Fibroblast of skin of abdomen (primary cell): ENCODE measurements at places on chromosomes 16 and 17.

- no peak for DNase-seq
Measured at GRCh38 chr16:56675685-56676210, 6.1 kb downstream of the MT1H start.

- no peak for DNase-seq
Measured at GRCh38 chr17:56781906-56782305, 51.8 kb downstream of the C17orf67 start.

- DNase-seq: peak; percentile 84
Measured at GRCh38 chr17:81328978-81329926, 34.1 kb upstream of the SLC38A10 start.

DNA sequence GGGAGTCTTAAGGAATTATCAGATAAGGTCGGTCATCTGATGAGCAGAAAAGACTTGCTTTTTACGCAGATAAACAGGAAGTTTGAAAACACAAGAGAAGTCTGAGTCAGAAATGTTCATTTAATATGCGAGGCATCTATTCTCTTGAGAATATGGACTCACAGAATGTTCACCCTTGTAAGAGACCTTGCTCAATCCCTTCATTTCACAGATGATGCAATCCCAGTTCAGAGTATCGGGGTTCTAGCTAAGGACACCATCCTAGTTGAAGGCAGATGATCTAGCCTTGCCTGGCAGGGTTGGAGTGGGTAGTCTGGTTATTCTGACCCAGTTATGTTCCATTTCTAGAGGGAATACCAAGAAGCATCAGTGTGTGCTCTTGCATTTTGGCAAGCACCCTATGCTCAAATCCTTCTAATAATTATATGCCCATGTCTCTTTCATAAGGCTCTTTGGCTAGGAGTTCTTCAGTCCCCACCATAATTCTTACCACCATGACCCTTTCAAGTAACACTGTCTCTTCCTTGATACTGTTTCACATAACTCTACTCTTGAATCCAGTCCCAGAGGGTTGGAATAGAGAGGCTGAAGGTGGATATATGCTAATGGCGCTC, 42.5 kb downstream of the YPEL2 start:
- DNase-seq: peak; percentile 69

DNA sequence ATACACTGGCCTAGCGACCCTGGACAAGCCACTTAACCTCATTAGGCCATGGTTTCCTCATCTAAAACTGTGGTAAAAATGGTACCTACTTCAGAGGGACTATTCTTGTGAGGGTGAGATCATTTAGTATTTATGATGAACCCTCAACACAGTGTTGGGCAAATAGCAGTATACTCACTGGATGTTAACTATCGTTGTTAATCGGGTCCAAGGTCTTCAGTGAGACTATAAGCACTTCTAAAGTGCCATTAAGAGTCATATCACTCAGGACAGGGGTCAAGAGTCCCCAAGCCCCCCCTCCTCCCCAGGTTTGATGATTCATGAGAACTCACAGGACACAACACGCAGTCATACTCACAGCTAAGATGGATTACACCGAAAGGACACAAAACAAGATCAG, 11.0 kb downstream of the TK2 start:
- DNase-seq: no peak

GRCh38 chr17:49990921-49991320, 4.1 kb downstream of the DLX3 start:
- DNase-seq: no peak

DNA sequence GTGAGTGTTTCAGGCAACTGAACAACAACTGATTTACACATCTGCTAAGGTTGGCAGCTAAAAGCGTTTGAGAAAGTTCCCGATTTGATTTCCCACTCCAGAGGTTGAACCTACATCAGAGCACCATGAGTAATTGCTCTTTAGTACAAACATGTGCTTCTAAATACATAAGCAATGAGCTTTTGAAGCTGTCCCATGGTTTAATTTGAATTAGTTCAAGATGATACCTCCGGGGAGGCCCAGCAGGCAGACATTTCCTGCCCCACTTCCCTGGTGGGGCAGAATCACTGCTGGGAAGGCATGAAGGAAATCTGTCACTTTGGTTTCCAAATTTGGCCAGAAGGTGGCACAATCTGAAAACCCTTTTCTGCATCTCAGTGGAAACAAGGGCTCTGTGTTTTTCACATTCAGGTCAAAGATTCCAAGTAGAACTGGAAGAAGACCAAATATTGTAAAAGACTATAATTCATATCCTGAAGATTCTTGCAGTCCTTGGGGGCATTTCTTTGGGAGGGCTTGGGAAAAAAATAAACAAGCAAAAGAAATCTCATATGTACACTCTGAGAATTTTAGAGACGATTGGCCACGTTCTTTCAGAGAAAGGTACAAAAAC, 176.2 kb upstream of the FAM20A start:
- DNase-seq: peak; percentile 75

DNA sequence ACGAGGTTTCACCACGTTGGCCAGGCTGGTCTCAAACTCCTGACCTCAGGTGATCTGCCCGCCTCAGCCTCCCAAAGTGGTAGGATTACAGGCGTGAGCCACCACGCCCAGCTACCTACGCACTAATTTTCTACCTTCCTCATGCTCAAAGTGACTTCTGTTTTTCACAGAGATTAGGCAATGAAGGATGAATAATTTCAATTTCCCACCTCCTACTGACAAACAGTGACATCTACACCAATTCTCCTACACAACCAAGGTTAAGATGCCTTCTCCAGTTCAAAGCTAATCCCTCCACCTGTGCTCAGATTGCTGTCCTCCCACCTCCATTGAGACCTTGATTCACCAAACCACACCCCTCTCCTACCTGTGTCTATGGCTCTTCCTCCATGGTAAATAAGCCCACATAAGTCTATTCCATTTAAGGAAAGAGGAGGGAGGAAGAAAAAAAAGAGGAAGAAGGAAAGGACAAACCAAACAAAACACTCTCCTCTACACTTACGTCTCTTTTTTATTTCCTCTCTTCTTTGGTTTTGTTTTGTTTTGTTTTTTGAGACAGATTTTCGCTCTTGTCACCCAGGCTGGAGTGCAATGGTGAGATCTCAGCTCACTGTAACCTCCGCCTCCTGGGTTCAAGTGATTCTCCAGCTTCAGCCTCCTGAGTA, 5.5 kb upstream of the MED11 start:
- DNase-seq: no peak

- DNase-seq: no peak
Measured at GRCh38 chr16:67346341-67346740, 19.7 kb downstream of the LRRC36 start.

DNA sequence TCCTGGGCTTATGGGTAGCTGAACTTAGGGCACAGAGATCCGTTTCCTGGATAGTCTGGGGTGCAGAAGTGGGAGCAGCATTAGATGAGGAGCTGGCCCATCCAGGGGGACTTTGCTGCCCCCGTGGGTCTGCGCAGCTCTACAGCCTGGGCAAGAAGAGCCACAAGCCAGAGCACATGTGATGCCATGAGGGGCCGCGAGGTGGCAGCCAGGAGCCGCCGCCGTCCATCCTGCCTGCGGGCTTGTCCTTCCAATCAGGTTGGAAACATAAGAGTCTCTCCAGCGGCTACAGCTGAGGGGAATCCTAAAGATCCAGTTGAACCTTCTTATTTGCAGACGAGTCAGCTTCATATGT, 21.9 kb downstream of the C1QTNF1 start:
- peak; percentile 57 for DNase-seq

- no peak for DNase-seq
Measured at GRCh38 chr17:4872786-4873185, 26.6 kb upstream of the C17orf107 start.

DNA sequence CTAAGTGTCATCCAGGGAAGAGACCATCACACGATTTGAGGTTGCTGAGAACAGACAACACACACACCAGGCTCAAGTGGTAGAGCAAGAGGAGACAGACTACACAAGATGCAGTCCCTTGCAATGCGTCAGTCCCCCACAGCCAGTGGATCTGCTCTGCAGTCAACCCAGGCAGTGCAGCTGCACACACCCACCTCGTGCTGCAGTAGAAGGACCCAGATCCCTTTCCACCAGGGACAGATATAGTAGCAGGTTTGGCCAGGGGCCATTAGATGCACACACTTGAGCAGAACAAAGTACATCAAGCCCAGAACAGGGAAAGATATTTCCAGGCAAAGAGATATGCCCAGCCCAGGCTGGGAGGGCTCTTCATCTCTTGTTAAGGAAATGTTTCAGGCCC, 112.9 kb downstream of the GRIN2A start:
- no peak for DNase-seq

GRCh38 chr17:3012926-3013581, 50.4 kb downstream of the OR1D5 start:
- peak; percentile 49 for DNase-seq

- no peak for DNase-seq
Measured at GRCh38 chr17:46832331-46832821, 13.9 kb upstream of the WNT3 start.

DNA sequence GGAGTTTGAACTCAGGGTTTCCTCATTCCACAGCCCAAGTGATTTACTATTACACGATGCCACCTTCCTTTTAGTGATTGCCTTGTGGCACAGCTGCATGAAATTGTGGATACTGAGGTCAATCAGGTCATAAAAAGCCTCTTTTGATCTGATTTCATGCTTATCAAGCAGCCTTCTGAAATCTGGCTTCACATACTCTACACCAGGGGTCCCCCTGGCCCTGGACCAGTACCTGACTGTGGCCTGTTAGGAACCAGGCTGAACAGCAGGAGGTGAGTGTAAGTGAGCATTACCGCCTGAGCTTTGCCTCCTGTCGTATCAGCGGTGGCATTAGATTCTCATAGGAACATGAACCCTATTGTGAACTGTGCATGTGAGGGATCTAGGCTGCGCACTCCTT, 13.8 kb downstream of the SLFN5 start:
- DNase-seq: no peak

DNA sequence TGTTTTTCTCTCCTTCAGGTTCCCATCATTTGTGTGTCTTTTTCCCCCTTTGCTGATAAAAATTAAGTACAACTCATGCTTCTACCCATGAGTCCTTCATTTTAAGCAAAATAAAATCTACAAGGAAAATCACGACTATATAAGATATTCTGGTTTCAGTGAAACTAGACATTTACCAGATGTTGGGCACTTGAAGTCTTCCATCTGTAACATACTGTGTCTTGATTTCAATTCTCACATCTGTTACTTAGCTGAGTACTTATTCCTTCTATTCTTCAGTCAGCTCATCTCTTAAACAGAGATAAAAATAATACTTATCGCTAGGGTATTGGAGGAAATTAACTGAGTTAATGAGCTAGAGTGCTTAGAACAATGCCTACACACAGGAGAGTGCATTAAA, 893.0 kb upstream of the SOX9 start:
- DNase-seq: no peak

GRCh38 chr16:81310045-81310644, 4.6 kb upstream of the GAN start:
- DNase-seq: no peak

- DNase-seq: no peak
Measured at GRCh38 chr16:88352261-88353200, 30.2 kb upstream of the ZNF469 start.

DNA sequence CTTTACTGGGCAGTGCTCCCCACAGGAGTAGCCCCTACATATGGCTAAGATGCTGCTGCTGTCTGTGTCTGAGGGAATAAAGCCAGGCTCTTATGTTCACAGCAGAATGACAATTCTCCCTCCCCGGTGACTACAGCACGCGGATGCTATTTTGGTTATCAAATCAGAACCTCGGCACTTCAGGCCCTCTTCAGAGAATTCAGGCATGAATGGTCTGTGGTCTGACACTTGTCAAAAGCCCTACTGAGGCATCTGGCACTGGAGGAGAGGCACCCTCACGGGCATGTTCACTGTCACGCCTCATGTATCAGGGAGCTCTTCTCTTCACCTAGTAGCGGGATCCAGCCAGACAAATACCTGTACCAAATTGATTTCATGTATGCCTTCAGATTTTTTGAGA, 30.4 kb downstream of the KIAA0513 start:
- no peak for DNase-seq

GRCh38 chr16:77169650-77170236, 21.2 kb upstream of the MON1B start:
- peak; percentile 8 for DNase-seq

DNA sequence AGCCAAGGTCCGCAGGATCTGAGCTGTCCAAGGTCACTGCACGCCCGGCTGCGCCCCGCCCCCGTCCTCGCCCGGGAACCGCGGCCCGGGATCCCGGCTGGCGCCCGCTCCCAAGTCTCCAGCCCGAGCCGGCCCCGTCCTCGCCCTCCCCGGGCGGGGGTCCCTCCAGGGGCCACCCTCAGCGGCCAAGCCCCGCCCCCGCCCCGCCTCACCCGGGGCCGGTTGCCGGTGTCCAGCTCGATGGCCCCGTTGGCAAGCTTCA, 216 bp downstream of the VPS9D1 start:
- DNase-seq: no peak

DNA sequence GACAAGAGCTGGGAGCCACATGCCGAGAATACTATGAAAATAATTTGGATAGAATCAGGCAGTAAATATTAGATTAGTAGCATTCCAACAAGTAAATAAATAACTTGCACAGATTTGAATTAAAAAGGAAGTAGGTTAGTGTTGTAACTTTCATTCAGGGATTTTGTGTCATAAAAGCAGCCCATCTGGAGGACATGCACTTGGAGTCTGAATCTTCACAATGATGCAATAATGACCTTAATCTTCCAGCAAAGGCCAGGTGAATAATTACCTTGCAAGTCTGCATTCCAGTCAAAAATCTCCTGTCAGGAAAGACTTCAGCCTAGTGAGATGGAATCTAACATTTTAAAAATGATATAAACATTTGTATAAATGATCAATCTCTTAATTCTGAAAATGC, 518.1 kb downstream of the KCNJ2 start:
- no peak for DNase-seq

GRCh38 chr17:28703552-28704218, 8.0 kb downstream of the PROCA1 start:
- DNase-seq: no peak

- DNase-seq: peak; percentile 38
Measured at GRCh38 chr16:55000595-55000994, 69.9 kb downstream of the IRX5 start.

DNA sequence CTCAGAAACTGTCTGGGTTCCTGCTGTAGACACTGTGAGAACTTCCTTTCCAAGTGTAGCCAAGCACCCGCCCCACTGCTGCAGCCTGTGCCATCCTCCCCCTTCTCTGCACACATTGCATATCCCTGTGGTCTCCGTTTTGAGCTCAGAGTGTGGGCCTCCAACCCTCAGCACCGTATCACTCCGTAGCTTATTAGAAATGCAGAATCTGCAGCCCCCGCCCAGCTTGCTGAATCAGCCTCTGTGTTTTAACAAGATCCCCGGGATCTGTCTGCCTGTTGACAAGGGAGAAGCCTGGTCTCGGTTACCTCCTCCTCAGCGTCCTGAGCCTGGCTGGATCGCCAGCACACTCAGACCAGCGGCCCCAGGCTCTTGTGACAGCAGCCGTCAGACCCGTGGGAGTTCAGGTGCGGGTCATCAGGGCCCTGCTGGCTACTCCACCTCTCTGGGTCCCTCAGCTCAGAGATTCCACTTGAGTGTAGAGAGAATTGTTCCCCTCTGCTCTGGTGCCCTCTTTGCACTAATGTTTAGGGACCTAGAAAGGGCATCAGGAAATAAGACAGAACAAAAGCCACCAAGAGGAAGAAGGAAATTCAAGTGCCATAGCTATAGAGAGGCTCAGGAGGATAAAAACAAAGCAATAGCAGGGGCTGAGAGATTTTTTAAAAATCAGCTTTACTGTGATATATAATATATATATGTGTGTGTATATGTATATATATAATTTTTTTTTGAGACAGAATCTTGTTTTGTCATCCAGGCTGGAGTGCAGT, 92.3 kb downstream of the PITPNC1 start:
- DNase-seq: peak; percentile 48

GRCh38 chr17:66405836-66406677, 103.6 kb downstream of the PRKCA start:
- DNase-seq: peak; percentile 74

GRCh38 chr16:79589601-79590102, 10.9 kb downstream of the MAF start:
- no peak for DNase-seq
